Small intestine (tissue), 16 donors: ENCODE measurements at places on chromosomes 6 and 20. TPM values are rescaled to one million over a fixed set of nuclear protein-coding genes. Genes with fewer than 3 reads are reported as not detected.

GRCh38 chr20:61724376-61724775 lies 341.3 kb downstream of the TAF4 start:
- no peak for DNase-seq

DNA sequence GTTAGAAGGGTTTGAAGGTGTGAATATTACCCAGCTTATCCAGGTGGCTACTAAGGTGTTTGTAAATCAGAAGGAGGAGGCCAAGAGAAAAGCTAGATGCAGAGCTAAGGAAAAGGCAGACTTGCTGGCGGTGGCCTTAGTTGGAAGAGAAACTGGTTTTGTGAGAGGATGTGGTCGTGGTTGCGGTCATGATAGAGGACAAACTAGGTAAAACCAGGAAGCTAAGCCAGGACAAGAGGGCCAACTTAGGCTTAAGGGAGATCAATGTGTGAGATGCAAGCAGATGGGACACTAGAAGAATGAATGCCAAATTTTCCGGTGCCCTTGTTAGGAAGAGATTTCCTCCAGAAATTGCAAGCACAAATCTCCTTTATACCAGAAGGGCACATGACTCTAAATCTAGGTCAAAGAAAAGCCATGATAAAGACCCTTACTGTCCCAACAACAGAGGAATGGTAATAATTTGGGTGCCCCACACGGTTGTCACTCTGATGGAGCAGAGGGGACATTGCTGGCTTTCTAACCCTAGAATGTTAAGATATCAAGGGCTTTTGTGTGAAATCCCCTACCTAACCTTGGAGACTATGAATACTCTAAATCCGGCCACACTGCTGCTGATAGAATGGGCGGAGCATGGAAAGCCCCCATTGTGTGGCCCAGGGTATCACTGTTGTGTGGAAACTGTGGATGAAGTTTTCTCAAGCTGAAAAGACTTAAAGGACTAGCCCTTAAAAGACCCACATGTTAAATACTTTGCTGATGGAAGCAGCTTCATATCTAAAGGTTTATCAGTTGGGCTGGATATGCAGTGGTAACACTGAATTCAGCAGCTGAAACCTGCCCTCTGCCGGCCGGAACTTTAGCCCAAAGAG lies 7.8 kb downstream of the IL22RA2 start:
- DNase-seq: no peak

GRCh38 chr6:125868252-125868651 lies 77.5 kb downstream of the NCOA7 start:
- DNase-seq: no peak

DNA sequence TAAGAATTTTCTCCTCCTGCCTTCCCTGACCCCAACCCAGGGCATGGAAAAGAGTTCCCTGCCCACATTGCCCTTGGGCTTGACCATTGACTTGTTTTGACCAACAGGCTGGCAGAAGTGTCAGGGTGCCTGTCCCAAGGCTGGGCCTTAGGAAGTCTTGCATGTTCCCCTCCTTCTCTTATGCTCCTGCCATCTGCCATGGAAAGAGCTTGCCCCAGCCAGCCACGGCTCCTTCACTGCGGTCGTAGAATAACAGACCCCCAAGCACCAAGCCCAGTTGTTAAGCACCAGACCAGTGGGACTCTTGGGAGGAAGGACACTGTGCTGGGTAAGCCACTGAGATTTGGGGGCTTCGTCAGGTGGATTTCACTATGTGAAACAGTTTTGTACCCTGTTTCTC lies 53.6 kb downstream of the SNX5 start:
- no peak for DNase-seq

Gene ZSCAN9
- polyA plus RNA-seq: 6.5 TPM

DNA sequence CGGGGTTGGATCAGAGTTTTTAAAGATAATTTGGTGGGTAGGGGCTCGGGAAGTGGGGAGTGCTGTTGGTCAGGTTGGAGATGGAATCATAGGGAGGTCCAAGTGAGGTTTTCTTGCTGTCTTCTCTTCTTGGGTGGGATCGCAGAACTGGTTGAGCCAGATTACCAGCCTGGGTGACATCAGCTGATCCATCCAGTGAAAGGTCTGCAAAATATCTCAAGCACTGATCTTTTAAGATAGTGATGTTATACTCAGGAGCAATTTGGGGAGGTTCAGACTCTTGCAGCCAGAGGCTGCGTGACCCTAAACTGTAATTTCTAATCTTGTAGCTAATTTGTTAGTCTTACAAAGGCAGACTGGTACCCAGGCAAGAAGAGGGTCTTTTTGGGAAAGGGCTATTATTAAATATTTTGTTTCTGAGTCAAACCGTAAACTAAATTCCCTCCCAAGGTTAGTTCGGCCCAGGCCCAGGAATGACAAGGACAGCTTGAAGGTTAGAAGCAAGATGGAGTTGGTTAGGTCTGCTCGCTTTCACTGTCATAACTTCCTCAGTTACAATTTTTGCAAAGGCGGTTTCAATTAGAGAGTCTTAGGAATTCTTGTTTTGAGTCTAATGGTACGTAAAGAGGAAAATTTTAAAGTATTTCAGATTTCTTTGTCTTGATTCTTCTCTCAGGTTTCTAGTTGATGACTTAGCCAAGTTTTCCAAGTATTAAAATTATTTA lies 53.1 kb downstream of the SCAF8 start:
- DNase-seq: no peak

Gene RIPOR3
- 1.9 TPM for polyA plus RNA-seq

Gene SSR1
- polyA plus RNA-seq: 61.2 TPM

Gene RSPO4
- 0.19 TPM for polyA plus RNA-seq

Gene SIRPA
- polyA plus RNA-seq: 27.0 TPM

DNA sequence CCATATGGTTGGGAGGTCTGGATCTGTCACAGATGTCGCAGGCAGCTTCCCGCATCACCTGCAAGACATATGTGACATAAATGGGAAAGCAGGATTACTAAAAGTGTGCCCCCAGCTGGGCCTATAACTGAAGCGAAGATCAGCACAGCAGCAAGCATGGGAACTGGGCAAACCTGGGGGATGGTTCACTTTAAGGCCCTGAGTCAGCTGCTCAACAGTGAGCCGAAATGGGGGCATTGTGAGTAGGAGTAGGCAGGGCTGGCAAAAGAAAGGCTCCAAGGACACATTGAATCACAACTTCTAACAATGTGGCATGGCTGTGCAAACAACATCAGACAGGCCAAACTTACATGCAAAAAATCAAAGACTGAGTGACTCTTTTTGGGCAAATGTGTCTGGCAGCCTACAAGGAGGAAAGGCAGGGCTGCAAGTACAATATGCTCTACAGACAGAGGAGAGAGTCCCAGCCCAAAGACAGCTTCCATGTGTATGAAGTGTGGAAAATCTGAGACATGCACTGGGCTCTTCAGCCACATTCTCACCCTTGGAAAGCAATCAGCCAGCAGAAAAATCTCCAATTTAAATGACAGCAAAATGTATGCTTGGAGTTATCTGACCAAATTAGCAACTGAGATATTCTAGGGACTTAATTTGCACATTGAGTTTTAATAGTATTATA lies 531.0 kb upstream of the MMS22L start:
- DNase-seq: no peak

DNA sequence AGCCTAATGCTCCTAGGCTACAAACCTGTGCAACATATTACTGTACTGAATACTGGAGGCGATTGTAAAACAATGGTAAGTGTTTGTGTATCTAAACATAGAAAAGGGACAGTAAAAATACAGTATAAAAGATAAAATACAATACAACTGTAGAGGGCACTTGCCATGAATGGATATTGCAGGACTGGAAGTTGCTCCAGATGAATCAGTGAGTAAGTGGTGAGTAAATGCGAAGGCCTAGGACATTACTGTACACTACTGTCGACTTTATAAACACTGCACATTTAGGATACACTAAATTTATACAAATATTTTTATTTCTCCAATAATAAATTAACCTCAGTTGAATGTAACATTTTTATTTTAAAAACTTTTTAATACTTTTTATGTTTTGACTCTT lies 485.0 kb downstream of the MMUT start:
- DNase-seq: no peak

DNA sequence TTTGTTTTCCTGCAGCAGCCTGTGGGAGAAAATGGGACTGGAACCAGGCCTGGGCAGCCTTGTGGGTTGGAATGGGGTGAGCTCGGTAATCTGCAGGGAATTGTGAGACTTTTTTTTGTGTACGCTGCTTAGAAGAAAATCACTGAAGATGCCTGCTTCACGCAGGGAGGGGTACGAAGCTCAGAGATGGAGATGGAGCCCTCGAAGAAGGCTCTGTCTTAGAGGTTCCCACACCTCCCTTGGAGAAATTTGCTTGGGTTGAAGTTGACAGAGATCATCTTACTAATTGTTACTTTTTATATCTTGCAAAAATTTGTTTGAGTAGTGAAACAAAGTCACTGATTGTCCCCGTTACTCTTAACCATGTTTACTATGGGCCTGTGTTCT lies 894 bp downstream of the PYGB start:
- no peak for DNase-seq

Gene OR2B6
- polyA plus RNA-seq: not detected

Gene OXT
- 36.2 TPM for polyA plus RNA-seq

DNA sequence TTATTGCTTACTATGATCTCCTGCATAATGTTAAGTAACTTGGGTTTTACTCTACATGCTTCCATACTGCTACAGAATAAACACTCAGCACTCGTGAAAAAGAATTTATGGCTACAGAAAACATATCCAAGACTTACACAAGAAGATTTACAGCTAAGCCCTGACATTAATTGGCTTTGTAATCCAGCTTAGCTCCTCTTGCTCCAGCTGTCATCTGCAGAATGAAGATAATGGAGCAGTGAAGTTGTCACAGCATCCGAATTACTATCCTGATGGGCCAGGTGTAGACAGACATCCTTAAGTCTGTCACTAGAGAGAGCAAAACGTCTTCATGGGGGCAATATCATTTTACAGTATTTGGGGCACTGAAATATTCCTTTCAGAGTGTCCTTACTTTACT lies 155.3 kb downstream of the PRKN start:
- no peak for DNase-seq

Gene TUBB2B
- polyA plus RNA-seq: 23.1 TPM

Gene CLIC5
- polyA plus RNA-seq: 65.7 TPM

DNA sequence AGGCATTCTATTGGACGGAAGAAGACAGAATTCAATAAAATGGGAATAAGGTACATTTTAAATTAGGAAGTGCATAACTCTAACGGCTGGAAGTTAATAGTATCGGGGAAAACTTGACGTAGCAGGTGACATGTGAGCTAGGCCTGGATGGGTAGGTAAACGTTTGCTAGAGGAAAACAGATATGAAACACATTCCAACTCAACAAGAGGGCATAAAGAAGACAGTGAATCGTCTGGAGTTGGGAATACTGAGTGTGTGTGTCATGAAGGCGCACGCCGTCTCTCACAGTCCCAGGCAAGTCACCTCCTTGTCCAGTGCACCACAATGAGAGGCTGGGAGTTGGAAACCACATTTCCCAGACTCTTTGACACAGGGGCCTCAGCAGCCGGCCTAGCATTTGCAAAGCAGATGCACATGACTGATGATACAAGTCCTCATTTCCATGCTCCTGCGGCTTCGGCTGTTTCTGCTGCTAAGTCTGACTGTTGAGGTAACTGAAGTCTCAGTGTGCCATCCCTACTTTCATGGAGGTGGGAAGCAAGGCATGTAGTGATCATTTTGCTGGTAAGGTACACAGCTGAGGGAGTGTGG lies 16.5 kb upstream of the NHSL1 start:
- DNase-seq: no peak

DNA sequence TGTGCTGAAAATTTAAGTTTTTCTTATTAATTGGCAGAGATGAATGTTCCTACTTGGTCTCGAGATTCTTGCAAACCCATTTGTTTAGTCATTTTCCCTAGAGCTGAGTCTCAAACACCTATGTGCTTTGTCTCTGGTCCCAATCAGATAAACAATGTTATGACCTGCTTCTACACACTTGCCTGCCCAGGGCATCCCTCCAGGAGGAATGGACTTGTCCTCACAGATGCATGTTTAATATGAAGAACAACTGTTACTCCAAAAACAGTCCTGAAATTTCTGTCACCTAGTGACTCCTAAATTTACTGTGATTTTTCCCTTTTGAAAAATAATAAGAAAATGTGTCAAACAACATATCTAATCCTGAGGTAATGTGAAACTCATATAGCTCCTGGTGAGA lies 43.7 kb downstream of the HDGFL1 start:
- no peak for DNase-seq

- no peak for DNase-seq
Measured at GRCh38 chr6:46453216-46453615, 38.0 kb downstream of the RCAN2 start.

Gene GABRR1
- polyA plus RNA-seq: not detected

Gene SRMS
- not detected for polyA plus RNA-seq

DNA sequence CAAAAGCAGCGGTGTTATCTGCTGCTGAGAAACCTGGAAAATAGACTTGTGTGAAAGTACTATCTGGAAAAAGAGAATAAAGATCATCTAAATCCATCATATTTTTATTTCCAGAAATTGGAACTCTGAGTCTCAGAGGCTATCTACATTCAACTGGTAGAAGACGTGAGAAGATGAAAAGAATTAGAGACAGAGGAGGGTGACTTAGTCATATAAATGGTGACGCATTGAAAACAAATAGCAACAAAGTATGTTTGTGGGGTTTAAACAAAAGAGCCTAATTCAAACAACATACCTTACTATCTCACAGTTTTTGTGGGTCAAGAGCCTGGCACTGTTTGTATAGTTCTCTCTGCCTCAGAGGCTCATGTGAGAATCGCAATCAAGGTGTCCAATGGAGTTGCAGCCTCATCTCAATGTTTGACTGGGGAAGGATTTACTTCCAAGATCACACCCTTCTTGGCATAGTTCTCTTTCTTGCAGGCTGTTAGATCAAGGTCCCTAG lies 757.1 kb upstream of the SLC35B3 start:
- DNase-seq: no peak

DNA sequence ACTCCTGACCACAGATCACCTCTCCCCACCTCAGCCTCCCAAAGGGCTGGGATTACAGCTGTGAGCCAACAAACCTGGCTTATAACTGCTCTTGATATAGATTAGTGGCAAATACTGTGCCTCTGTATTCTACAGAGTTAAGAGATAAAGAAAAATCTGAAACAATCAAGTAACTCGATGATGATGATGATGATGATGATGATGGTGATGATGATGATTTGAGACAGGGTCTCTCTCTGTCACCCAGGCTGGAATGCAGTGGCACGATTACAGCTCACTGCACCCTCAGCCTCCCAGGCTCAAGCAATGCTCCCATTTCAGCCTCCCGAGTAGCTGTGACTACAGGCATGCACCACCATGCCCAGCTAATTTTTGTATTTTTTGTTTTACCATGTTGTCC lies 66.3 kb upstream of the MAP7 start:
- no peak for DNase-seq

DNA sequence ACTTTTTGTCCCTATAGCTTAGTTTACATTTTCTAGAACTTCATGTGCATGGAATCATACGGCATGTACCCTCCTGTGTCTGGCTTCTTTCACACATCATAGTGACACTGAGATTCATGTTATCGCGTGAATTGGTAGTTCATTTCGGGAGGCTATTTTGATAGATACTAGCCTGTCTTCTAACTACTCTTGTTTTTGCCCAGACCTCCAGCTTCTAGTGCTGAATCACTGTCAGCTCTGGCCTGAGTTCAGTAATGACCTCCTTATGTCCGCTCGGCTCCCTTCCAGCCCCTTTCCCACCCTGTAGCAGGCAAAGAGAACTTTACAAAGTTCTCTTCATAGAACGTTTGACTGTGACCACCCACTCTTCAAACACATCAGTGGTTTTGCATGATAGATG lies 14.1 kb downstream of the MYBL2 start:
- no peak for DNase-seq
